Activated naive CD4-positive, alpha-beta T cell treated with Interleukin-2 at 50 U/mL for 16 hours (primary cell): ENCODE measurements at places on chromosomes 1 and 21.

DNA sequence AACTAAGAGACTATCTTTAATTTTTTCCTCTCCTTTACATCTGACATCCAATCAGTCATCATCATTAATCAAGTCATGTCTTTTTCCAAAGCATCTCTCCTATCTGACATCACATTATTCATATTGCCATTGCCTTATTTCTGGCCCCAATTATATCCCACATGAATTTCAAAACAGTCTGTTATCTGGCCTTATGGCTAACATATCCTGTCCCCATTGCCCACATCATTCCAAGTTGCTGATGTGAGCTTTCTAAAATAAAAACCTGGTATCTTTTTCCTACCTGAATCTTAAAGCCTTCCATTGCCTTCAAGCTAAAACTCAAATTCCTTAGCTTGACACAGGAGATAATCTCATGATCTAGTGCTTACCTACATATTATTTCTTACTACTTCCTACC lies 283.9 kb downstream of the LRRC40 start:
- no peak for DNase-seq

DNA sequence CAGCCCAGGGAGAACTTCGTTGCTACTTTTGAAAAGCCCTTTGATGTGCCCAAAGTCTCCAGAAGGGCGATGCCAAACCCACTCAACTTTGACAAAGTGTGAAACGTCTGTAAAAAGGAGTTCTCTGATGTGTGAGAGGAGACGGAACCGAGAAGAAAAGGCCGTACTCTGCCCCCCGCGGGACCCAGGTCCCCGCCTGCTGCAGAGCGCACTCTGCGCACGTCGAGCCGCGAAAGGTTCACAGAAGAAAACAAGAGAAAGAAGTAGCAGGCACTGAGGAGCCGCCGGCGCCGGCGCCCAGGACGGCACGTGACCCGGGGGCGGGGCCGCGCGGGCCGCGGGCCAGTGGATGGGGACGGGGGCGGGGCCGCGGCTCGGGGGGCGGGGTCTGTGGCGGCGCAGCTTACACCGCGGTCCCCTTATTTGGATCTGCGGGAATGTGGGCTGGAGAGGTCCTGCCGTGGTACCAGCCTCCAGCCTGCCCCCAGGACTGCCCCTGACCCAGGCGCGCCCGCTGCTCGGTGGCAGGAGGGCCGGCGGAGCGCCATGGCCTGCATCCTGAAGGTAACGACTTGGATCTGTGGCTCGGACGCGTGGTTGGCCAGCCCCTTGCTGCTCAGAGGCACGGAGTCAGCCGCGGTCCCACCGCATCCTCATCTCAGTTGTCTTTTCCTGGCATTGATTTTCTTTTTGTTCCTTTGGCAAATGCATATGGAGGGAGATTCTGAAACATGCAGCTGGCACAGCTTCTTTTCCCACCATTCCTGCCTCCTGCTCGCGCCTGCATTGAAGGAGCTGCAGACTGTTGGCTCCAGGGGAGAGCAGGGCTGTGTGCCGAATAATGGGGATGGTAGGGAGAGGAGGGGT lies at the start of gene ST6GALNAC3:
Gene ST6GALNAC3 (plus strand): TSS at position 426 of the 867 bp plus-strand sequence.
- peak; percentile 72 for DNase-seq

DNA sequence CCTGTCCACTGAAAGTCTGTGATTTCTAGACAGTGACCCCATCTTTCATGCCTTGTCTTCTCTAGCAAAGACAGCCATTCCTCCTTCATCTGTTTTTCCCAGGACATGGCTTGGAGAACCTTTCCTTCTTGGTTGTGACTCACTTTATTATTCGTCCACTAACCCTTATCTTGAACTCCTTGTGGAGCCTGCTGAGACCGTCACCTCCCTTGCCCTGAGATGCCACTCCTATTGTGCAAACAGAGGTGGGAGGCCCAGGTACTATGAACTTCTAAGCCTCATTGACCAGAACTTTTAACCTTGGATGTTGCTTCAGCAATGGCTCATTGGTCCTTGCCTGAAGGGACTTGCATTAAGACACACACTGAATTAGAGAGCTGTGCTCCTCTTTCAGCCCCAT lies 117.5 kb downstream of the FOXD2 start:
- DNase-seq = no peak

DNA sequence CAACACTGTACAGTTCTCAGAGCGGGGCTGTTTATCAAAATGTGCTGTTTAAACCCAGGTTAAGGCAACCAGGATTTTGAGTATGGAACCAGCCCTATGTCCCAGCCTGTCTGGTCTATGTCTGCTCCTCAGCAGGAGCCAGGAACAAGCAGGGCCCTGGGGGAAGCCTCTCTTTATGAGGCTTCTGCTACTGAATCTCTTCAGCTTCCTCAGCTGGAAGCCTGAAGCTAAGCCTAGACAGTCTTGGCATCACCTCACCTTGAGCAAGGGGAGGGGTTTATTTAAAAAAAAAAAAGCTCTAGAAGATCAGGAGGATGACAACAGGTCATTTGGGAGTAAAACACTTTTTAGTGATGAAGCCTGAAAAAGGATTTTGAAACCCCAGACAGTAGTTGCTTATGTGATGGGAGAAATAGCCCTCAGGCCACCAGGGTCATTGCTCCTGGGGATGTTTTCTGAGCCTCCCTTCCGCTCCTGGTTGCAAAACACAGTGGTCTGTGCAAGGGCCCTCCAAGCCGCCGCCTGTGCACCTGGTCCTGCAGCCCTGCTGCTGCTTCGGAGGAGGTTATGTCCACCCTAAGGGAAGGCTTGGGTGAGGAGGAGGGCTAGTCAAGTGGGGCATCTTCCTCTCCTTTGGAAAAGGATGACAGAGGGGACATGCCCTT lies 21.8 kb upstream of the GRHL3 start:
- no peak for DNase-seq

GRCh38 chr1:212752934-212753497 lies 38.6 kb downstream of the NSL1 start:
- DNase-seq = no peak

DNA sequence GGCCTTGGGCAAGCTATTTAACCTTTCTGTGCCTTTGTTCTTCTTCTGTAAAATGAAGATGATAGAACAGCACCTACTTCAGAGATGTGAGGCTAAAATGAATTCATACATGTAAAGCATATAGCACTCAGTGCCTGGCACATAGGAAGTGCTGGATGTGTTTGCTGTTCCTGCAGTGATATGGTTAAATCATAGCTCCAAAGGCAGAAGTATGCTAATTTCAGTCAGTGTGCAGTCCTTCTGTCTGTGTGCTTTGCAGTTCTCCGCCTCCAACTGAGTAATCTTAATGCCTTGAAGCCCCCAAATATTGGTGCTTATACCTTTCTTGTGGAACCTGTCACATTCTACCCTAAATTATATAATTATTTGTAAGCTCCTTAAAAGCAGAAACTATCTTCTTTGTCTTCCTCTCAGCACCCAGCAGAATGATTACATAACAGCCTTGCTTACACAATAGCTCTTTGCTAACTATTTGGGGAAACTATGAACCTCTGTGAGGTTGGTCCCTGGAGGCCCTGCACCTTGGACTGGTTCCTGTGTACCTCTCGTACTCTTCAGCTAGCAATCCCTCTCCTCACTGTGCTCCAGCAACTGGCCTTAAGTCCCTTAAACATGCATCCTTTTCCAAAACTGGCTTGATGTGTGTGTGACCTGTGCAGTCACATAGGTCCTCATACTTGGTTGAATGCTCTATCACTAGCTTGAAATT lies 57.0 kb upstream of the CACYBP start:
- no peak for DNase-seq

- no peak for DNase-seq
Observed at GRCh38 chr1:10897981-10898728, 101.7 kb upstream of the CASZ1 start.

DNA sequence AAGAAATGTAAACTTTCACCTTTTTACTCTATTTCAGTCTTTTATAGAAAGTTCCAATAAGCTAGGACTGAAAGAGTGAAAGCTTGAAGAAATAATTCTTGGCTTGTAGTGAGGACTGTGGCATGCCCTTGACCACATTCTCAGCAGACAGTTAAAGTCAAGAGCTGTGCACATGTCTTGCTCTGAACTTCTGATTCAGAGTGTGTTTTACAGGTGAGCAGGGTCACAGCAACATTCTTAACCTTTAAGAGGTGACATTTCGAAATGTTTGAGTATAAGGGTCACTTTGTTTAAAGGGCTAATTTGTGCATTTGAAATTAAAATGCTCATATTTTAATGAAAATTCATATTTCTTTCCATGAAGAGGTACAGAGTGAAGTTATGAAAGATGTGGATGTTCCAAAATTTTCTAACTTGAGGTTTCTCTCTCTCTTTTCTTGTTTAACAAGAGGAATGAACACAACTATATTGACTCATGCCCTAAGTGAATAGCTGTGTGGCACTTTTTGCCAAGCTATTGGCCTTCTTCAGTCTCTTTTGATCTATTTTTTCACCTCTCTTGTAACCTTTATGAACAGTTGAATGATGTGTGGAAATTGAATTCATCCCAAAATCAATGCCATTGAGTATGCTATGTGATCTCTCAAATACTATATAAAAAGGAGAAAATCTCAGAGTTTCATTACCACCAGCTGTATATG lies 918.1 kb downstream of the ADGRL2 start:
- DNase-seq = no peak

GRCh38 chr1:214418391-214418790 lies 133.0 kb downstream of the PTPN14 start:
- no peak for DNase-seq

- DNase-seq = no peak
Observed at GRCh38 chr1:53587252-53587988, 128.2 kb downstream of the DMRTB1 start.

DNA sequence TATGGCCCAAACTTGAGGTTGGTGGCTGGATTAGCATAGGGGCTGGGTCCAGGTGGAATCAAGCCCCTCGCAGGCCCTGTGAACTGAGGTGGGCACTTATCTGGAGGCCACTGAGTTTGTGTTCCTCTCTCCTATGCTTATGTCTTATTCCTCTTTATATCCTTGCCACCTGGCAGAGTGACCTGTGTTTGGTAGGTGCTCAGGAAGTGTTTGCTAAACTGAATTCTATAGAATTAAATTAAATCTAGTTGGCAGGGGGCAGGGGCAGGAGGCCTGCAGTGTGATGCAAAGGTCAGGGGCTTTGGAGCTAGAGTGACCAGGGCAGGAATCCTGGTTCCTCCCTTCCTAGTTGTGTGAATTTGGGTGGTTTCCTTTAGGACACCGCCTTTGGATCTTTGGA lies 1.1 kb upstream of the TMEM9 start:
- DNase-seq = no peak

DNA sequence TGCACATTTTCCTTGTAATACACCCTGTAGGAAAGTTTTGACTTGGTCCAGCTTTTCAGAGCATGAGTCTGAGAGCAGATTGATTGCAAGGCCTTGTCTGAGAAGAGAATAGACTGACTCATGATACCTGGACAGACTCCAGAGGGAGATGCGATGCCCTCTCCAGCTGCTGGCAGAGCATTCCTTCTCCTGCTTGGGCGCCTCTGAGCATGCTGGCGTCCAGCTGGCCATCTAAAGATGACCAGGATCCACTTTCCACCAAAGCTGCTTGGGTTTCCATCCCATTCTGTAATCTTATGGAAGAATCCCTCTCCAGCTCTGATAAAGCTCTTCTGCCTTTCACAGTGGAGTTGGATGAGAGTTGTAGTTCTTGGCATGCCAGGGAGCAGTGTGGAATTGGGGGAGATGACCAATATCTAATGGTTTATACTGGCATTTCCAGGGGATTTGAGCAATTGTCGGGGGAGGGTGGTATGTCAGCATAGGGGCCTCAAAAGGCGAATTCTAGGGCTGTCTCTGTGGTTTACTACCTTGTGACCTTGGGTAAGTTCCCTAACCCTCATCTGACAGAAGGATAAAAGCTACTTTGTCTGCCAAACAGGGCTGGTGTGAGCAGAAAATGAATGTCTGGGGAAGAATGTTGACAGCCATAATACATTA lies 19.5 kb downstream of the SZRD1 start:
- DNase-seq = no peak

GRCh38 chr1:156896490-156897033 lies 3.0 kb downstream of the PEAR1 start:
- no peak for DNase-seq

GRCh38 chr1:40736085-40736531 lies 44.6 kb downstream of the NFYC start:
- no peak for DNase-seq

DNA sequence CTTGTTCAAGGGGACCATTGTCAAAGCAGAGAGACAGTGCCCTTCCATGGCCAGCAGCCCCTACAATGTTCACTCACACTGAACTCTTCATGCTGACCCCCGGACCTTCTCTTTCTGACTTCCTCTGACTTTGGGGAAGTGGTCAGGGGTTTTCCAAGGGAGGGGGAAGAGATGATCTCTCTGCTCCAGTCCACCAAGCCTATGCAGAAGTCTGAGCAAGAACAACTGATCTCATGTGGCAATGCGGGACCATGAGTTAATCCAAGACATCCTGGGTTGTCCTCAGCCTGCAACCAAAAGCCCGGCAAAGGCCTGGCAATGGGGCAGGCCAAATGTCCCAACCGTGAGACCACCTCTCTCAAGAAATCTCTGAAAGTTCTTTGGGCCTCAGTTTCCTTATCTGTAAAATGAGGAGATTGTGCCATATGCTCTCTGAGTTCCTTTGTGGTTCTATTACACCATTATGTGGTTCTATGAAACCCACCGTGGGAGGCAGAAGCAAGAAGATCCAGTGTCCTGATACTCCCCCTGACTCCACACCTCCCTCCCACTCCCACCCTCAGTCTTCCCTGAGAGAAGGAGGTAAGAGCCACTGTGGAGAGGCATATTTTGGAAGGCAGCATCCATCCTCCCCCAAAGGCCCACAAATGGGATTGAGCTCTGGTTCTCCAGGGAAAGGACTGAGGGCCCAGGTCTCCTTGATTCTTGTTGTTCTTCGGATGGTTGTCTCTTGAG lies 11.8 kb upstream of the ARHGEF2 start:
- no peak for DNase-seq

DNA sequence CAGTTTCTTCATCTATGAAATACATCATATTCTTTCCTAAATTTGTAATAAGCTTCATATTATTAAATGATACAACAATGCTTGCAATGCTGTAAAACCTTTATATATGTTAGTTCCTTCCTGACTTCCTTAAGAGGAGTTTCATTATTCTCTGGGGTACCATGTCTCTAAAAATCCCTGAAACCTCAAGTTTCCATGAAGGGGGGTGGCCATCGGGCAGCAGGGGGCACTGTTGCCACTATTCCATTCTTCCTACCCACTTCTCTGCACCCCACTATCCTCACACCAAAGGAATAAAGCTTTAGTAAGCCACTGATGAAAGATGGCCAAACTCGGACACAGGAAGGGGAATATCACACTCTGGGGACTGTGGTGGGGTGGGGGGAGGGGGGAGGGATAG lies 9.0 kb upstream of the DMRTB1 start:
- DNase-seq = no peak

GRCh38 chr1:117037802-117038201 lies 22.3 kb upstream of the TTF2 start:
- DNase-seq = no peak

GRCh38 chr1:10084045-10084444 lies 51.3 kb downstream of the UBE4B start:
- no peak for DNase-seq

GRCh38 chr1:155607708-155608107 lies 2.3 kb upstream of the MSTO1 start:
- no peak for DNase-seq

GRCh38 chr1:234727018-234727940 lies 117.3 kb upstream of the IRF2BP2 start:
- no peak for DNase-seq

GRCh38 chr1:52706941-52707926 lies 9.1 kb upstream of the COA7 start:
- DNase-seq = no peak
